ENCODE measurements at places on chromosomes 5 and 9.

DNA sequence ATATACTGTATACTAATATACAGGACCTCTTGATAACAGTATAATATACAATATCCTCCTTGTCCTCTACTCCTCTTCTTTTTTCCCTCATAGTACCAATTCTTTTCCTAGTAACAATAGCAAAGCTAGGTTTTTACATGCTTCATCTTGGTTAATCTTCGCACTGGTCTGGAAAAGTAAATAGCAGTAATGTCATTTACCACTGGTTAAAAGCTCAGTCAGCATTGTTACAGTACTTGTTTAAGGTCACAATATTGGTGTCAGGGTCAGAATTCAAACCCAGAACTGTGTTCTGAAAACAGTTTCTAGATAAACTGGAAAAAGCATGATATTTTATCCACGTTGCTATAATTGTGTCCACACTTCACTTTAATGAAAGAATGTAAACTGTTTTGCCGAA, 692.4 kb upstream of the CDH6 start:
- no peaks in the 10 kb centered on the region for H3K27me3 ChIP-seq
- H3K4me3 ChIP-seq = no peak overlapping the region

- H3K27ac ChIP-seq = no peak overlapping the region
- H3K36me3 ChIP-seq = no peaks in the 10 kb centered on the region
- no peaks in the 10 kb centered on the region for H3K27me3 ChIP-seq
- H3K4me3 ChIP-seq = no peak overlapping the region
- DNase-seq = no peak
Observed at GRCh38 chr5:54471398-54471797, 15.9 kb downstream of the HSPB3 start.

GRCh38 chr5:142059304-142059940, 46.6 kb upstream of the GNPDA1 start:
- DNase-seq = no peak
- H3K4me3 ChIP-seq = no peak overlapping the region
- peak overlapping the region; percentile 7 for H3K27ac ChIP-seq
- peaks cover 47% of the 10 kb centered on the region for H3K4me1 ChIP-seq
- H3K36me3 ChIP-seq = no peaks in the 10 kb centered on the region
- no peaks in the 10 kb centered on the region for H3K27me3 ChIP-seq

DNA sequence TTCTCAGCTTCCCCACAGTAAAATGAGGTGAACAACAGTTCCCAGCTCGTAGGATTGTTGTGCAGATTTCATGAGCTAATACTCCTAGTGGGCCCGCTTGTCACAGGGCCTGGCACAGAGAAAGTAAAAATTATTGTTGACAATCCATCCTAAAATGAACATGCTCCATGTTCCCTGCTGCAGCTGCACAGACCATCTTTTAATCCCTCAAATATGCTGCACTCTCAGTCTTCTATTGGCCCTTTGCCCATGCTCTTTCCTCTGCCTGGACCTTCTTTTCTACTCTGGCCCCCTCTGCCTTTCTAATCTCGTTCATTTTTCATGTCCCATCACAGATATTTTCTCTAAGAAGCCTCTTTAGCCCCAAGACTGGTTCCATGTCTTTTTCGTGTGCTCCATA, 117.7 kb upstream of the NR3C1 start:
- no peak overlapping the region for H3K27ac ChIP-seq
- no peaks in the 10 kb centered on the region for H3K36me3 ChIP-seq
- no peak overlapping the region for H3K4me3 ChIP-seq
- H3K27me3 ChIP-seq = no peaks in the 10 kb centered on the region

DNA sequence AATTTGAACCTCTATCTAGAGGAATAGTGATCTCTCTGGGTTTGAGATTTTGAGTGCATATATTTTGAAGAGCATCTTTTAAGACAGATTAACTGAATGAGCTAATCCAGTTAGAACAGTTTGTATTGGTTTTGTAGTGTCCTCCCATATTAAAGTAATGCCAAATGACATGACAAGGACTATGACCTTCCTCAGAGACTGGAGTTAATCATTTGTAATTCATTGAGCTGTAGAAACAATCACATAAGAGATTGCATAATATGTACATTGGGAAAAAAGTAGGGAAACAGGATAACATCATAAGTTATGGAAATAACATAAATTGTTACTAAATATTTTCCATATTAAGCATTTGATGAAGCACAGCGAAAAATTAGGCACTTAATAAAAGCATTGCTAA, 45.8 kb upstream of the PRDM9 start:
- H3K27me3 ChIP-seq = no peaks in the 10 kb centered on the region
- DNase-seq = no peak
- no peak overlapping the region for H3K27ac ChIP-seq
- no peak overlapping the region for H3K4me3 ChIP-seq
- peaks cover under 1% of the 10 kb centered on the region for H3K36me3 ChIP-seq

GRCh38 chr9:121598167-121598964, 53.1 kb upstream of the DAB2IP start:
- peaks cover 8% of the 10 kb centered on the region for H3K27me3 ChIP-seq
- peaks cover 12% of the 10 kb centered on the region for H3K4me1 ChIP-seq
- peak; percentile 79 for DNase-seq
- H3K4me3 ChIP-seq = peak overlapping the region; percentile 78

- no peak overlapping the region for H3K4me3 ChIP-seq
- no peaks in the 10 kb centered on the region for H3K36me3 ChIP-seq
- H3K27me3 ChIP-seq = peaks cover 7% of the 10 kb centered on the region
- H3K27ac ChIP-seq = no peak overlapping the region
- no peaks in the 10 kb centered on the region for H3K4me1 ChIP-seq
Observed at GRCh38 chr5:6216471-6217075, 161.8 kb downstream of the MED10 start.

DNA sequence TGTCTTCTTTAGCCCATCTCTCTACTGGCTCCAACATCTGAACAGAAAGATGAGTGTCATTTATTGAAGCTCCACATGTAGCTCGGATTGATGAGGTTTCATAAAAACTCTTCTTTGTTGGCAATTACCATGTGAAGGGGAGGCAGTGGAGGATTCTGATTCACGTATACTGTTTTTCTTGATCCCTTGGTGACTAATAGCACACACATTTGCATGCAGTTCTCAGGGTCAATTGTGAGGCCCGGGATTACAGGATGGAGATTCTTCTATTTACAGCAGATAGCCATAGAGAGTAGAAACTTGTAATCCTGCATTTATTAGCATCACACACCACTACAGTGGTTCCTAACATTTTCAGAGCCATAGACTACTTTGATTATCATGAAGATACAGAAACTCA, 133.2 kb upstream of the MARCHF11 start:
- H3K27me3 ChIP-seq = peaks cover 90% of the 10 kb centered on the region
- DNase-seq = no peak
- H3K4me1 ChIP-seq = peaks cover 2% of the 10 kb centered on the region
- no peak overlapping the region for H3K27ac ChIP-seq

- peak; percentile 87 for DNase-seq
- peaks cover 65% of the 10 kb centered on the region for H3K27me3 ChIP-seq
- no peak within 1 kb of the TSS for H3K4me3 ChIP-seq
Observed at GRCh38 chr5:151924564-151925301, at the start of gene GLRA1. Gene GLRA1, minus strand, starts transcription at chr5:151924851. Its CDS starts 302 bp downstream, at chr5:151924549.

DNA sequence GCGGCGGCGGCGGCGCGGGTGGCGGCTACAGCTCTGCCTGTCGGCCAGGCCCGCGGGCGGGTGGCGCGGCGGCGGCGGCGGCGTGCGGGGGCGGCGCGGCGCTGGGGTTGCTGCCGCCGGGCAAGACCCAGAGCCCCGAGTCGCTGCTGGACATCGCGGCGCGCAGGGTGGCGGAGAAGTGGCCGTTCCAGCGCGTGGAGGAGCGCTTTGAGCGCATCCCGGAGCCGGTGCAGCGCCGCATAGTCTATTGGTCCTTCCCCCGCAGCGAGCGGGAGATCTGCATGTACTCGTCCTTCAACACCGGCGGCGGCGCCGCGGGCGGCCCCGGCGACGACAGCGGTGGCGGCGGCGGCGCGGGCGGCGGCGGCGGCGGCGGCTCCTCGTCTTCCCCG, 296 bp downstream of the ZSWIM6 start:
- no peaks in the 10 kb centered on the region for H3K27me3 ChIP-seq
- H3K4me3 ChIP-seq = peak overlapping the region; percentile 95
- H3K27ac ChIP-seq = peak overlapping the region; percentile 99
- no peak for DNase-seq
- peaks cover 48% of the 10 kb centered on the region for H3K4me1 ChIP-seq

DNA sequence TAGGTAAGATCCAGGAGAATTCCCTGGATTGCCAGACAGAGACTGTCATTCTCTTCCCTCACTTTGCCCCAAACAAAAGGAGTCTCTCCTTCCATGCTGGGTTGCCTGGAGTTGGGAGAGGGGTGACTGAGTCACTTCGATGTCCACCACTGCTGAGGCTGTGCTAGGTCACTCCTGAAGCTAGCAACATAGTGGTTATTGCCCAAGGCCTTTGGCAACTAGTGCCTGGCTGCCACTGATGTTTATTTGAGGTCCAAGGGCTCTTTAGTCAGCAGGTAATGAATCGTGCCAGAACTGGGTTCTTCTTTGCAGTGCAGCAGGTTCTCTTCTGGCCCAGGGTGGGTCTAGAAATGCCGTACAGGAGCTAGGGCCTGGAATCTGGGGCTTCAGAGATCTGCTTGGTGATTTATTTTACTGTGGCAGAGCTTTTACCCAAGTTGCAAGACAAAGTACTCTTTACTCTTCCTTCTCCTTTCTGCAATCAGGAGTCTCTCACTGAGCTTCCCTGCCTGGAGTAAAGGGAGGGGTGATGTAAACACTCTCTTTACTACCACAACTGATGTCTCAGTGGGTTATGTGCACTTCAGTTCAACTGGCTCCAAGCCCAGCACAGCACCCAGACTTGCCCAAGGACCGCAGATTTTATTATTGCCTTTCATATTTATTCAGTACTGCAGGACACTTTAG, 155.7 kb upstream of the SH3GL2 start:
- H3K27ac ChIP-seq = no peak overlapping the region
- DNase-seq = no peak
- H3K4me3 ChIP-seq = no peak overlapping the region
- H3K4me1 ChIP-seq = no peaks in the 10 kb centered on the region
- no peaks in the 10 kb centered on the region for H3K36me3 ChIP-seq
- H3K27me3 ChIP-seq = no peaks in the 10 kb centered on the region

DNA sequence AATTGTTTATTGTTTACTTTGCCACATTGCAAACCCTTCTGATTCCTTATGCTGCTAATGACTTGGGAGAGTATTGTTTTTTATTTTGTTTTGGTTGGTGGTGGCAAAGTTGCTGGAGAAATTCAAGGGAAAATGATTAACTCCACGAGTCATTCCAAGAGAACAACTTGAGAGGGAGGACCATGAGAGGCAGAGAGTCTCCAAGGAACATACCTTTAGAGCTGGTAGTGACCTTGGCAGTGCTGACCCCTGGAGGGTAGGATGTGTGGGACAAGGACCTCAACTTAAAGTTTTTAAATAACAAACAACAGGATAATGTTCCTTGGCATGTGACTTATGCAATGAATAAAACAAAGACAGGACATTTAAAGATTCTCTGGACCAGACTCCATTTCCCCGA, 139.7 kb downstream of the LRRC70 start:
- H3K27me3 ChIP-seq = peaks cover 2% of the 10 kb centered on the region
- H3K4me1 ChIP-seq = peaks cover 29% of the 10 kb centered on the region
- no peak for DNase-seq

DNA sequence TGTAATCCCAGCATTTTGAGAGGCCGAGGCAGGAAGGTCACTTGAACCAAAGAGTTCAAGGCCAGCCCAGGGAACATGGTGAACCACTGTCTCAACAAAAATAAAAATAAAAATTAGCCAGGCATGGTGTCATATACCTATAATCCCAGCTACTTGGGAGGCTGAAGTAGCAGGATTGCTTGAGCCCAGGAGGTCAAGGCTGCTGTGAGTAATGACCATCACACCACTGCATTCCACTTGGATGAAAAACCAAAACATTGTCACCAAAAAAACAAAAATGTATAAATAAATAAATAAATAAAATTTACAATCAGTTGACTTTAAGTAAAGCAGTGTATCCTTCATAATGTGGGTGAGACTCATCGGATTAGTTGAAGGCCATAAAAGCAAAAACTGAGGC, 541.4 kb downstream of the CSNK1G3 start:
- H3K36me3 ChIP-seq = no peaks in the 10 kb centered on the region
- DNase-seq = no peak
- H3K27ac ChIP-seq = no peak overlapping the region
- no peaks in the 10 kb centered on the region for H3K27me3 ChIP-seq

DNA sequence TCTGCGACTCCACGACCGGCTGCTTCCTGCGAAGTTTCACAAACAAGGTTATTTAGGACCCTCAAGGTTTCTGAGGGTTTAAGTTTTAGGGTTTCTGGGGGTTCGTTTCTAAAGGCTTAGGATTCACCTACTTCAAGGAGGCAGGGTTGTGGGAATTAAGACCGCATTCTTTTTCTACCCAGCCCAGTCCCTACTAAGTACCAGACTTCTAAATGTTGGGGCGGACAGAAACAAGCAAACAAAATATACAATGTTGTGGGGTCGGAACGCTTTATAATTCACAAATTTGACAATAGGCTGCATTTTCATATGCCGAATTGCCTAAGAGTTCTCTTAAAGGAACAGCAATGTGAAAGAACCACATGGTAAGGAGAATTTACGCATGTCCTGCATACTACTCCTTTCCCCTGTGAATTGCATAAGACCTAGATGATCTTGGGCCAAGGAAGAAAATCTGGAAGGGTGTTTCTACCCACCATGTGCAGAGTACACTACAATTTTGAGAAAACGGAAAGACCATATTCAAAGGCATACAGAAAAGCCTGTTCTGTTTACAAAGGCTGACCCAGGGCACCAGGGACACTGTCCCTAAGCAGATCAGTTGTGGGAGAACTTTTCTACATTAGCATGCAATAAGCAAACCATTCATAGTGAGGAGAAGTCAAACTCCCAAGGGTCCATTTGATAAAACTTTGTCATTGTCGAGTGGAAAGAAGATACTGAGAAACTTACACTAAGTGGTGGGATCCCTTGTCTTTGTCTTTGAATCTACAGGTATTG, 457.3 kb downstream of the RAB3C start:
- DNase-seq = no peak
- no peaks in the 10 kb centered on the region for H3K27me3 ChIP-seq
- peaks cover 5% of the 10 kb centered on the region for H3K36me3 ChIP-seq
- peak overlapping the region; percentile 96 for H3K4me3 ChIP-seq

DNA sequence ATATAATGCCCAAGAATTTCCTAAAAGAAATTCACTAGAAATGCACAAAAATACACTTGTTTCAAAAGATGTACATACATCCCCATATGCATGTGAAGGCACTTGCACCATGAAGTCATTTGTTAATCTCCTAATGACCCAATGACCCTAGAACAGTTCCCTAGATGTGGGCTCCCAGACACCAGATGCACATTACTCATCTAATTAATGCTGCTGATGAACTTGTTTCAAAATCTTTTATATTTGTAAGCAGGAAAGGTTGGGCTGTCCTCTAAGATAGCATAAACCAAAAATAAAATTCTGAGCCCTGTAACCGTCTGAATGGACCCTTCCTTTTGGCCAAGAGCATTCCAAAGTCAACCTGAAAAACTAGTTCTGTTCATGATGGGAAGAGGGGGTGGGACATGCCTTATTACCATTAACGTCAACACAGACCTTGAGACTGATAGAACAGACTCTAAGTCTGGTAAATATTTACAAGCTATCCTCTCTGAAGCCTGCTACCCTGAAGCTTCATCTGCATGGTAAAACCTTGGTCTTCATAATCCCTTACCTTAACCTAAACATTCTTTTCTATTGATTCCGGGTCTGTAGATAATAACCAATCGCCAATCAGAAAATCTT, 91.0 kb upstream of the DAPK1 start:
- DNase-seq = no peak
- H3K27me3 ChIP-seq = peaks cover 14% of the 10 kb centered on the region
- H3K4me3 ChIP-seq = no peak overlapping the region
- peaks cover 49% of the 10 kb centered on the region for H3K4me1 ChIP-seq
- peak overlapping the region; percentile 47 for H3K27ac ChIP-seq
- H3K36me3 ChIP-seq = no peaks in the 10 kb centered on the region

All from mesothelial cell of epicardium (in vitro differentiated cells).